ENCODE measurements at places on chromosomes 12 and 14.
A peak's percentile ranks its signal among the peaks of the same experiment; 100 is the strongest.

GRCh38 chr12:76018672-76019071 lies 12.9 kb downstream of the PHLDA1 start:
- no peak for DNase-seq

GRCh38 chr12:70847871-70848270 lies 72.7 kb downstream of the PTPRR start:
- no peak for DNase-seq

DNA sequence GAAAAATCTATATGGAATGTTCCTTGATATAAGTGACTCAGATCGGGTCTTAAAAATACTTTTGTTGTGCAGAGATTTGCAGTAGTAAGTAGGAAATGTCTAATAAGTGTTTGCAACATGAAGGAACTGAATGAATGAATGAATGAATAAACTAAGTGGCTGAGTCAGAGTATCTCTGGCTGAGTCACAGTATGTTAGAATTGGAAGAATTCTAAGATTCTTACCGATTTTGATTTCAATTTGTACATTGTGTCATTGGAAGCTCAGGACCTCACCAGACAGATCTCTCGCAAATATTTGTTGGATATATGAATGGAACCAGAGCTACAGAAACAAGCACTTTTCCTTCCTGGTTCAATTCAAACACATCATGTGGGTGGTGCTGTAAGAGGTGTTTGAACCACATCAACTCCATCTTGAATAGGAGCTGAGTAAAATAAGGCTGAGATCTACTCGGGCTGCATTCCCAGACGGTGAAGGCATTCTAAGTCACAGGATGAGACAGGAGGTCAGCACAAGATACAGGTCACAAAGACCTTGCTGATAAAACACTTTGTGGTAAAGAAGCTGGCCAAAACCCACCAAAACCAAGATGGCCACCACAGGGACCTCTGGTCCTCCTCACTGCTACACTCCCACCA lies 123.9 kb upstream of the FOXN3 start:
- DNase-seq, result peak; percentile 41

DNA sequence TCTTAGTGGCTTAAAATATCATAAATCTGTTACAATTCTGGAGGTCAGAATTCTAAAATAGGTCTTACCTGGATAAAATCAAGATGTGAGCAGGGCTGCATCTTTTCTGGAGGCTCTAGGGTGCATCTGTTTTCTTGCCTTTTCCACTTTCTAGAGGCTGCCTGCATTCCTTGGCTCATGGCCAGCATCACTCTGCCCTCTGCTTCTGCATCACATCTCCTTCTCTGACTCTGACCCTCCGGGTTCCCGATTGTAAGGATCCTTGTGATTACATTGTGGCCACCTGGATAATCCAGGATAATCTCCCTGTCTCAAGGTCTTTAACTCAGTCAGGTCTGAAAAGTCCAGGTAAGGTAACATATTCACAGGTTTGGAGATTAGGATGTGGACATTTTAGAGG lies 11.0 kb upstream of the BMP4 start:
- no peak for DNase-seq

DNA sequence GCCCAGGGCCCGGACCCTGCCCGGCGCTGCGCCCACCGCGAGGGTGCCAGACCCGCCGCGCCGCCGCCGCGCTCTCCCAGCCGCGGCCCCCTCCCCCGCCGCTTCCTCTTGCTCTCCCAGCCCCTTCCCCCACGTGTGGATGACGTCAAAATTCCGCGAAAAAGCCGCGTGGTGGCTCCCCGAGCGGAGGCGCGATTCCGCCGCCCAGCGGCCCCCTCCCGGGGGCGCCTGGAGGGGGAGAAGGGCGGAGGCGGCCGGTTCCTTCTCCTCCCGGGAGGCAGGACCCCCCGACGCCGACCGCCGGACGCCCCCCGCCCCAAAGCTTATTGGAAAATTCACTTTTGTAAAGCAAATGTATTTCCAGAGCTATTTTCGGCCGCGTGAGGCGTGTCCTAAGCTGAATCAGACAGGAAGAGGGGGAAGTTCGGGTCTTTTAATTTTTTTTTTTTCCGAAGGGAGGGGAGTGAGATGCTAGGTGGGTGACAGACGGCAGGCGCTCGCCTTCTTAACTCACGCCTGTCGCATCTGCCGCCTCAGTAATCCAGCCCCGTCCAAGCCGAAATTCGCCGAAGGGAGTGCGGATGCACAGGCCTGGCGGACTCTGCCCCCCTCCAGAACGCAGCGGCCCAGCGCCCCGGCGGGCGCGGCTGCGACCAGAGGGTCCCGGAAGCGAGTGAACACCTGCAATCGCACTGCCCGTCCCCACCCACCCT lies 4.1 kb upstream of the CCND2 start:
- peak; percentile 54 for DNase-seq

- DNase-seq, result no peak
Observed at GRCh38 chr12:51368640-51369517, 22.3 kb downstream of the GALNT6 start.

DNA sequence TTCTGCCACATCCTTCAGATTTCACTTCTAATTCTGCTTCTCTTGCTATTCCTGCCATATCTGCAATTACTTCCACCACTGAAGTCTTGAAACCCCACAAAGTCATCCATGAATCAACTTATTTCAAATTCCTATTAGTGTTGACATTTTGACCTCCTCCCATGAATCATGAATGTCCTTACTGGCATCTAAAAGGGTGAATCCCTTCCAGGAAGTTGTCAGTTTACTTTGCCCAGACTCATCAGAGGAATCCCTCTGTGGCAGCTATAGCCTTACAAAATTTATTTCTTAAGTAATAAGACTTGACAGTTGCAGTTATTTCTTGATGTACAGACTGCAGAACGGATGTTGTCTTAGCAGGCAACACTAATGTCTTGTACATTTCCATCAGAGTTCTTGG lies 162.9 kb downstream of the PCNX1 start:
- DNase-seq, result peak; percentile 11

GRCh38 chr14:54567224-54567638 lies 303 bp downstream of the SAMD4A start:
- peak; percentile 24 for DNase-seq
